LoVo (cell line): ENCODE measurements at places on chromosomes 2 and 18.
A peak's percentile ranks its signal among the peaks of the same experiment; 100 is the strongest.

GRCh38 chr2:75204833-75205232, 5.5 kb upstream of the TACR1 start:
- no peak for DNase-seq

- DNase-seq: no peak
These were observed 802.0 kb downstream of the DCC start for GRCh38 chr18:53142005-53142404.

GRCh38 chr2:216634370-216635148, 1.3 kb downstream of the IGFBP2 start:
- no peak for DNase-seq

DNA sequence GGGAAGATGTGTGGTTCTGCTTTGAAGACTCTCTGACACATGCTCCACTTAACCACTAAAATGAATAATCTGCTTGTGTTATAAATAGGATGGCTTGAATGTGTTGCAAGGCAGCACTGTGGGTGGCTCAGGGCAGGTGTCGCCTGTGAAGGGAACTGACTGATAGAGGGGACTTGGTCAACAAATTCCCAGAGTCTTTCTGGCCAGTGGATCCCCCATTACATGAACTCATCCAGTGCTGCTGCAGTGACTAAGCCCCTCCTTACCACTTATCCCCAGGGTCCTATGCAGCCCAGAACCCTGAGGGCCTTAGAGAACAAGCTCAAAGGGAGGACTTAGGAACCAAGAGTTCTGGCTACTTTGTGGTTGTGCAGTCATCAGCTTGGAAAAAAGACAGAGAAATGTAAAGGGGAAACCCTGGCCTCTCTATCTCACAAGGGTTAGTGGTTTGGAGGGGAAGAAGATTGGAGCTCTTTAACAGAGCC, 226.2 kb upstream of the TNP1 start:
- no peak for DNase-seq

DNA sequence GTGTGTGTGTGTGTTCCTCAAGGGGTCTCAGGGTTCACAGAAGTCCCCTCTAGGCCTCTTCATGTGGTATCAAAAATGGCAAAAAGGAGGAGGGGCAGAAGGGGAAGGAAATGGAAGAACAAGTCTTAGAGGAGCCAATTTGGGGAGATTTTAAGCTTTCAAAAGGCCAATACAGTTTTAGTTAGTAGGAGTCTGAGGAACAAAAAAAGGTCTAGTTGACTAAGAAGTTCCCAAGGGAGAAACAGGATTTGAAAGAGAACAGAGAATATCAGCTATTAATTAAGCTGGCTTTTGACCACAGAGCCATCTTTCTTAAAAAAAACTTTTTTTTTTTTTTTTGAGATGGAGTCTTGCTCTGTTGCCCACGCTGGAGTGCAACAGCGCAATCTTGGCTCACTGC, 7.1 kb downstream of the RNF125 start:
- DNase-seq: no peak

- no peak for DNase-seq
These were observed 56.3 kb downstream of the BOLA3 start for GRCh38 chr2:74091391-74091790.

DNA sequence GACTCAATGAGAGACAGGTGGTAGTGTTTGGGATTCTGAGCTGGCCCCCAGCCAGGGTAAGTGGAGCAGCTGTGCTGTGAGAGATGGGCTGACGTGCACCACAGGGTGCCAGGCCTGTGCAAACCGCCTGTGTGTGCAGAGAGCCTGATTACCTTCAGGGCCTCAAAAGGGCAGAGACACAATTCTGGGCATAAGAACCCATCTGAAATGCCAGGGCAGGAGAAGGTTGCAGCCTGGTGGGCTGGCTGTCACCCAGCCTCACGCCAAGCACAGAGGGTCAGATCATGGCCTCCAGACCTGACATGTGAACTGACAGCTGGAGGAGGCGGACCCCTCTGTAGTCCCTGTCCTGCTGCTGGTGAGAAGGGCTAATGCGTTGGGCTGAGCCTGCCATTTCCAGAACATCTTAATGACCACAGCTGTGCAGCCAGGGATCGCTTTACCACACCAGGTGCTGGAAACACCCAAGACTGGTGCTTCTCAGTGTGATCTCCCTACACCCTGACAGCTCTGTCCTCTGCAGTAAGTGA, 100.9 kb downstream of the ARL4C start:
- no peak for DNase-seq

DNA sequence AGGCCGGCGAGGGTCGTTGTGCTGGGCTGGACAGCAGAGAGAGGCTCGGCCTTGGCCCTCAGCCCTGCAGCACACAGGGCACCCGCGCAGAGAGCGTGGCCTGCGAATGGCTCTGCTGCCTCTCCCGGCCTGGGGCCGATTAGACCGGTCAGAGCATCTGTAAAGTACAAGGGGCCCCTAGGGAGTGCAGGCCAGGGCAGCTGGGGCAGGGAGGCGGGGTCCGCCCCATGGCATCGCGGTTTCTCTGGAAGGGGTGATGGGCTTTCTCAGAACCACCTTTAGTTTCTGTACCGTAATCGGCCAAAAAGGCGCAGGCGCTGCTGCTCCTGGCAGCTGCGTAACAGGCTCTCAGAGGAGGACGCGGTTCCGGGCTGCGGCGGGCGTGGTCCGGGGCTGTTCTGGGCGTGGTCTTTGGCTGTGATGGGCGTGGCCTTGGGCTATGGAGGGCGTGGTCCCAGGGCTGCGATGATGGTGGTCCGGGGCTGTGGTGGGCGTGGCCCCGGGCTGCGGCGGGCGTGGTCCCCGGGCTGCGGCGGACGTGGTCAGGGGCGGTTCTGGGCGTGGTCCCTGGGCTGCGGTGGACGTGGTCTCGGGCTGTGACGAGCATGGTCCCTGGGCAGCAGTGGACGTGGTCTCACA, 1.5 kb upstream of the GPR148 start:
- DNase-seq: peak; percentile 52

DNA sequence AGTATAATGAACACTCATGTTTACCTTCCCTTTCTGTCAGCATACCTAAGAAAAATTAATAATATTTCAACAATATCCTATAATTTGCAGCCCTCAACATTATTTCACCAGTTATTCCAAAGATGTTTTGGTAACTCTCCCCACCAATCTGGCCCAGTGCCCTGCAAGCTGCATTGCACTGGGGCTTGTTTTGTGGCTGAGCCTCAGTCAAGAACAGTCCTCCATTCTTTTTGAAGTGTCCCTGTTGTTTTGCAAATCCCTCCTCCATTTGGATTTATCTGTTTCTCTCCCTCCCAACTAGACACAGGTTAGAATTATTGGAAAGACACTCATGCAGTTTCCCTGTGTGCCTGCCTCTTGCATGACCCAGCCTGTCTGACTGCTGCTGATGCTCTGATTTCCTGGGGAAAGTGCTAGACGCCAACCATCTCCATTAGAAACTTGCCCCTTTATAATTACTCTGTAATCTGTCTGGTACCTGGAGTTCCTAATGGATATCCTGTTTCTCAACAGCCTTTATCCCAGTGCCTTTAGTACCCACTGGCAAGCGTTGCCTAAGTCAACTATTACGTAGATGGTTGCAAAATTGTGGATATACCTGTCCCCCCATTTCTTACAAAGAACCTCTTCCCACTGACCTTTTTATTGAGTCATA, 60.2 kb downstream of the EIF5B start:
- no peak for DNase-seq

DNA sequence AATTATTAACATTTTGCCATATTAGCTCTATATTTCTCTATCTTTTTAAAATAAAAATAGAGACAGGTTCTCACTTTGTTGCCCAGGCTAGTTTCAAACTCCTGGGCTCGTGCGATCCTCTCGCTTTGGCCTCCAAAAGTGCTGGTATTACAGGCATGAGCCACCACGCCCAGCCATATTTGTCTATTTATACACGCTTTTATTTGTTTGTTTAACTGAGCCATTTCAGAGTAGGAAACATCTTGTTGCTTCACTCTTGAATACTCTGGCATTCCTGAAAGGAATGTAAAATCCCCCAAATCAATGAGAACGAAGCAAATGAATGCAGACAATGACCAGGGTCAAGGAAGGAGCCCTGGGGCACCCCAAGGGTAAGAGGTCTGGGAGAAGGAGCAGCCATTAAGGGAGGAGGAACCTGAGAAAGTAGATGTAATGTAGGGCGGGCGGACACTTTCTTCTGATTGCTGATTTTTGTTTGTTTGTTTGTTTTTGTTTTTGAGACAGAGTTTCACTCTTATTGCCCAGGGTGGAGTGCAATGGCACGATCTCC, 31.7 kb upstream of the RAB1A start:
- DNase-seq: peak; percentile 43

GRCh38 chr2:219444566-219445091, 10.0 kb downstream of the SPEG start:
- no peak for DNase-seq

GRCh38 chr18:22277758-22278157, 108.4 kb downstream of the GATA6 start:
- no peak for DNase-seq

GRCh38 chr2:118449401-118449800, 361.1 kb downstream of the INSIG2 start:
- no peak for DNase-seq
